Activated T-cell treated with anti-CD3 and anti-CD28 coated beads for 4 hours (primary cell): ENCODE measurements at places on chromosomes 16 and 17.

GRCh38 chr16:55008836-55009510 lies 78.3 kb downstream of the IRX5 start:
- DNase-seq: no peak

DNA sequence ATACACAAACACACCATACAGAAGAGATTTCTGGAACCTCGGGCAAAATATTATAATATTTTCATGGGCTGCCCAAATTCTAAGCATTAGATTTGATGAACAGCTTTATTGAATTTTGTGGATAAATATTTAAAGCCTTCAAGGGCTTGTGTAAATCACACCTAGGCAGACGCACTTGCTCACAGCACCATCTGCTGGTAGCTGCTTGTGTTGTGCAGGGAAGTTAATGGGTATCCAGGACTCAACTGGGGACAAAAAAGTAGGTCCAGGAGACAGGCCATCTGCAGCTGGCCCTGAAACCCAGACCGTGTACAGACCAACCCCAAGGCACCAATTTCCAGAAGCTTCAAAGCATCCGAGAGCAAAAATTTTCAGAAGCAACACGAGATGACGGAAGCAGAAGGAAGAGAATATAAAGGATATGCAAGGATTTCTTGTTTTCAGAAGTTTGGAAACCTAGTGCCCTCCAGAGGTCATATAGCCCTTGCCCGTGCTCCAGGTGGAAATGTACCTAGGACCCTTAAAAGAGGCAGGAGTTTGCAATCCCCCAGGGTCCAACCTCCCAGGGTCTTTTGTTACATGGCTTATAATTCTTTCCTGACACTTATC lies 140.0 kb downstream of the CHD9NB start:
- no peak for DNase-seq

- DNase-seq: no peak
Observed at GRCh38 chr16:146646-147045, 5.8 kb upstream of the HBZ start.

DNA sequence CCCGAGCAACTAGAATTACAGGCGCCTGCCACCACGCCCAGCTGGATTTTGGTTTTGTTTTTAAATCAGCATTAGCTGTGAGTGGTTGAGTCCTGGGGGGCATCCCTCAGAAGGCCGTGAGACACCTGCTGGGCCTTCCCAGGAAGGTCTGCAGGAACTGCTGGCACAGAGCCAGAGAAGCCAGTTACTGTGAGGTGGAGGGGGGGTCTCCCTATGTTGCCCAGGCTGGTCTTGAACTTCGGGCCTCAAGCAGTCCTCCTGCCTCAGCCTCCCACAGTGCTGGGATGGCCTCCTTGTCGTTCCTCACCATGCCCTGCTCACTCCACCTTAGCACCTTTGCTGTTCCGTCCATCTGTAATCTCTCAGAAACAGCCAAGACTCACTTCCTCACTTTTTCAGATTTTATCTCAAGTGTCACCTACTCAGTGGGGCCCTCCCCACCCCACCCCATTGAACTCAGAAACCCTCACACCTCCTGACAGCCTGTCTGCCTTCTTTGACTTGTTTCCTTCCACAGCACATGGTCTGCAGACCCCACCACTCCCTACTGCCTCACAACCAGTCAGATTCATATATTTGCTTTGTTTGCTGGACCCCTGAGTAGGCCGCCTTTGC lies 62.3 kb downstream of the WSB1 start:
- no peak for DNase-seq

- DNase-seq: no peak
Observed at GRCh38 chr17:10328971-10329923, 43.6 kb downstream of the MYH13 start.

DNA sequence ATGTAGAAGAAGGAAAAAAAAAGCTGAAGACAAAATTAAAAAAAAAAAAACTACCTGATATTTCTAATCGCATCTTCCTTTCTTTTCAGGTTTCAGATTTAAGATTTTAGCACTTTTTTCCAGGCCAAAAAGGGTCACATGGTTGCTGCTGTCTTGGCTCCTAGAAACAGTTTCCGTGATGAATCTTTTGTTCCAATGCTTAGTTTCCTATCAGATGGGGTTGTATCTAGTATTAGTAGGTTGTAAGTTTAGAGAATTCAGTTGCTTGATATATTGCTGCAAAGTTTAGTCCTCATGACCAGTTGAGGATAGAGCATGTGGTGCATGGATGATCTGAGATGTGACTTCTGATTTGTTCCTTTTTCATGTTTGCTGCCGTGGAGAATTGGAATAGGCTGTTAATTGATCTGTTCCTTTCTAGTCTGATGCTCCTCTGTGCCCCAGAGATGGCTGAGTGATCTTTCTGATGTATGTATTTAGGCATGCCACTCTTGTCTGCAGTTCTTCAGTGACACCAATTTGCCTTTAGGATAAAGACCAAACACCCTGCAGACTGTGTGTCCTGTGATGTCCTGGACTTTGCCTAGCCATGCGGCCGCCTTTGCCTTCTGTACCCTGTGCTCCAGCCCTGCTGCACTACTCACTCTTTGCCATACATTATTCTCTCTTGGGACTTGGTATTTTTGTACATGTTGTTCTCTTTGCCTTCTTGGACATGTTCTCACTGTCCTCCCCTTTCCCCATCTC lies 94.0 kb downstream of the MRTFB start:
- no peak for DNase-seq

DNA sequence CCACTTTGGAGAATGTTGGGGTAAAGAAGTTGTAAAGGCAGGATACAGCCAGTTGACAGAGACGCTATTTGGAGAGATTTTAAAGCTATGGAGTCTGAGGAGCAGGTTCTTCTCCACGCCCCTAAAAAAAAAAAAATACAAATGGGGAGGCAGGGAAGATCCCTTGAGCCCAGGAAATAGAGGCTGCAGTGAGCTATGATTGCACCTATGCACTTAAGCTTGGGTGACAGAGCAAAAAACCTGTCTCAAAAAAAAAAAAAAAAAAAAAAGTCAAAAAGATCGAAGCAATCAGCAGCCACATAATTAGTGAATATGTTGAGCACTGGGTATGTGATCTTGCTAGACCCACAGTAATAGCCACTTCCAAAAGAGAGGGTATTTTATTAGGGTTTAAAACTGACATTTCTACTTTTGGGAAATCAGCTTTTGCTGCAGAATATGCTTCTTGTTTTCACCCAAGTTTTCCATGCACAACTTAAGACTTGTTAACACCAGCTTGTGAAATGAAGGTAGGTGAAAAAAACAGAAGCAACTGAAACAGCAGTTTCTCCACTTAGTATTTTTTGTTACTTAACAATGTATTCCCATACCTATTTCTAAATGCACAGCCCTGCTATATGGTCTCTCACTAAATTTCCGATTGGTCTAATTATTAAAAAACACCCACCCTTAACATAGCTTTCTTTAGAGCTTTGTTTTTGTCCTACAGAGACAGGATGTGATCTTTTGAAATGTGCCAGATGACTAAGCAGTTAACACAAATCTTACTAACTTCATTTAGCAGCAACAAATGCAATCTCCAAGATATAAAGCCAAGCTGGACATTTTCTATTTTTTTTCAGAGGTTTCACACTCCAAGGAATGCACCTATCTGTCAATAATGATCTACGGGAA lies 2.5 kb upstream of the ARL6IP1 start:
- DNase-seq: no peak

GRCh38 chr17:4657678-4658077 lies 16.2 kb upstream of the ALOX15 start:
- DNase-seq: no peak
